Stimulated activated naive CD4-positive, alpha-beta T cell treated with Interleukin-2 at 50 U/mL for 16 hours (primary cell): ENCODE measurements at places on chromosomes 6 and 20.

GRCh38 chr6:136548582-136549299, 1.5 kb downstream of the MAP7 start:
- no peak for DNase-seq

- DNase-seq = no peak
Measured at GRCh38 chr6:424741-425417, 33.3 kb downstream of the IRF4 start.

GRCh38 chr6:36302227-36302976, 32.5 kb downstream of the PNPLA1 start:
- peak; percentile 88 for DNase-seq

DNA sequence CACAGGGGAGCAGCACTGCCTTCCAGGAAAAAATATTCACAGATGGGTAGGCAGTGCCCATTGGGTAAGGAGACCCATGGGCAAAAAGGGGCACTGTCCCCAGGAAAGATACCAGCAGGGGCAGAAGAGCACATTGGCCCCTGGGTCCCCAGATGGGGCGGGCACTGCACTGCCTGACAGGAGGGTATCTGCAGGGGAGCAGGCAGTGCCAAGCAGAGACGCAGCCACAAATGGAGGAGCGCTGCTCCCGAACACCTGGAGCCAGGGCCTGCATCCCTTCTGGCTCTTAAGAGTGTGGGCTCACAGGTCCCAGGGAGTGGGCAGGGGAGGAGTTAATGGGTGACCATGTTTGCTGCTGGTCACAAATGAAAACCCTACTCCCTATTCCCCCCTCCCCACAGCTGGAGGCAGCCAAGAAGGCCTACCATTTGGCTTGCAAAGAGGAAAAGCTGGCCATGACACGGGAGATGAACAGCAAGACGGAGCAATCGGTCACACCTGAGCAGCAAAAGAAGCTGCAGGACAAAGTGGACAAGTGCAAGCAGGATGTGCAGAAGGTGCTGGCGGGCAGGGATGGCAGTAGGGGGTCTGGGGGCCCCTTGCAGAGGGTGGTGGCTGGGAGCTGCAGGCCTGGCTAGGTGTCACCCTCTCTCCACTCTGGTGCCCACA, 27.0 kb downstream of the SPDEF start:
- no peak for DNase-seq

DNA sequence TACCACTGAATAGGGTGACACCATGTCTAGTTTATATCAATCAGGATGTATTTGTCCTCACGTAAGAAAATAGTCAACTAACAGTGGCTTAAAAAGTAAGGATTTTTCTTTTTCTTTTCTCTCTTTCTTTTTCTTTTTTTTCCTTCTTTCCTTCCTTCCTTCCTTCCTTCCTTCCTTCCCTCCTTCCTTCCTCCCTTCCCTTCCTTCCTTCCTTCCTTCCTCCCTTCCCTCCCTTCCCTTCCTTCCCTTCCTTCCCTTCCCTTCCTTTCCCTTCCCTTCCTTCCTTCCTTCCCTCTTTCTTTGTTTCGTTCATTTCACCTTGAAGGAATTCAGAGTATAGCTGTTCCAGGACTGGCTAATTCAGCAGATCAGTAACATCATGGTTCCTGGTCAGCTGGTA, 83.2 kb downstream of the SOX4 start:
- no peak for DNase-seq

- no peak for DNase-seq
Measured at GRCh38 chr20:6588296-6588695, 179.2 kb upstream of the BMP2 start.

DNA sequence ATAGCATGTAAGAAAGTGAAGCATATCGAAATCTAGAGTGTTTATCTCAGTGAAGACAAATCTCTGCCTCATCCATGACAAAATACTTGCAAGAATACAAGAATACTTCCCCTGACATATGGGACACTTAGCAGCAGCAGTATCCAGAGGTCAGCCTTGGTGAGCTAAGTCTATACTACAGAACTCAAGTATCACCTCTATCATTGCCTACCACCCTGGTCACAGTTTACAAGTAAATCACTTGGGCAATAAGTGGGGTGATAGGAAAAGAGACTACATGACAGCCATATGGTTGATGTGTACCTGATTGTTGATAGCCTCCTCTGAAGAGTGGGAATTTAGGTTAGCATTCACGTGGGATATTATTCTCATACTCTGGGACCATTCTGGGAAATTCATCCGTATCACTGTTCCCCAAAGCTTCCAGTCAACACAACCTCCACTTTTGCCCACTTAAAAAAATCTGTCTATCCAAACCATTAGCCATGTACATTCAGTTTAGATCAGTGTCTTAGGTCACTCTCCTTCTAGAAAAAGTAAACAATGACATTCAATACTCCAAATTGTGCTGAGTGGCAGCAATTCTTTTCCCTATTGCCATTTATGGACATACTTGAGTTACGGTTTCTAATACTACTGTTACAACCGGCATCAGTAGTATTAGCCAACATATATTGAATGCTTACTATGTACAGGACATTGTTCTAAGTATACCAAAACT, 118.2 kb upstream of the PRSS16 start:
- no peak for DNase-seq

GRCh38 chr6:159879856-159880255, 10.9 kb upstream of the MAS1 start:
- no peak for DNase-seq
